ENCODE measurements at places on chromosomes 1 and 21. TPM values are rescaled to one million over a fixed set of nuclear protein-coding genes. Genes with fewer than 3 reads are reported as not detected.
A peak's percentile ranks its signal among the peaks of the same experiment; 100 is the strongest.

GRCh38 chr1:68819190-68819829 lies 322.4 kb upstream of the DEPDC1 start:
- H3K4me3 ChIP-seq: no peak overlapping the region
- H3K36me3 ChIP-seq: no peaks in the 10 kb centered on the region
- peak; percentile 22 for DNase-seq
- H3K27ac ChIP-seq: no peak overlapping the region
- no peaks in the 10 kb centered on the region for H3K4me1 ChIP-seq
- no peaks in the 10 kb centered on the region for H3K27me3 ChIP-seq

- peak; percentile 14 for DNase-seq
- H3K27ac ChIP-seq: peak overlapping the region; percentile 81
- H3K4me3 ChIP-seq: peak overlapping the region; percentile 98
- H3K27me3 ChIP-seq: no peaks in the 10 kb centered on the region
These were observed 831 bp downstream of the TIPRL start for GRCh38 chr1:168179438-168180147.

GRCh38 chr21:19684328-19684727 lies 1280.7 kb upstream of the TMPRSS15 start:
- no peaks in the 10 kb centered on the region for H3K36me3 ChIP-seq
- DNase-seq: no peak
- no peak overlapping the region for H3K4me3 ChIP-seq
- H3K27me3 ChIP-seq: no peaks in the 10 kb centered on the region
- H3K27ac ChIP-seq: no peak overlapping the region

FCRL3 gene
- not detected for total RNA-seq

CLCA1 gene
- total RNA-seq: not detected

DNA sequence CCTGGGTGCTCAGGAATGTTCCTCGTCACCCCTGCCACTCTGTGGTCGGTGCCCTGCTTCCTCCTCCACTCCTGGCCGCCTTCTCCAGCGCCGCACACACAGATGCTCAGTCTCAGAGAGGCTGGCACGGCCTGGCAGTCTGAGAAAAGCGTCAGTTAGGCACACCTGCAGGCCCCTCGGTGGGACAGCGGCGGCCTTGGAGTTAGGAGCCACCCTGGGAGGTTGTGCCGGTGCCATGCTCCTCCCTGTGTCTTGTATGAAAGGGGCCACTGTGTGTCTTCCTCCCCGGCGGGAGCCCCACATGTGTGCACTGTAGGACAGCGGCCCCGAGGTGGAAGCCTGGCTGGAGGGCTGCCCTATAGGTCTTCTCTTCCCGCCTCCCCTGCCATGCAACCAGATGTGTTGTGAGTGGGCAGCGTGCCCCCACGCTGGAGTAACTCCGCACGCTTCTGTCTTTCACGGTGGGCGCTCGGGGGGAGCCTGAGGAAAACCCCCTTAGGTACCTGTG lies 145.2 kb downstream of the PGBD5 start:
- DNase-seq: no peak
- H3K27ac ChIP-seq: no peak overlapping the region
- no peak overlapping the region for H3K4me3 ChIP-seq
- no peaks in the 10 kb centered on the region for H3K27me3 ChIP-seq
- H3K36me3 ChIP-seq: peaks cover 14% of the 10 kb centered on the region
- no peaks in the 10 kb centered on the region for H3K4me1 ChIP-seq

DNA sequence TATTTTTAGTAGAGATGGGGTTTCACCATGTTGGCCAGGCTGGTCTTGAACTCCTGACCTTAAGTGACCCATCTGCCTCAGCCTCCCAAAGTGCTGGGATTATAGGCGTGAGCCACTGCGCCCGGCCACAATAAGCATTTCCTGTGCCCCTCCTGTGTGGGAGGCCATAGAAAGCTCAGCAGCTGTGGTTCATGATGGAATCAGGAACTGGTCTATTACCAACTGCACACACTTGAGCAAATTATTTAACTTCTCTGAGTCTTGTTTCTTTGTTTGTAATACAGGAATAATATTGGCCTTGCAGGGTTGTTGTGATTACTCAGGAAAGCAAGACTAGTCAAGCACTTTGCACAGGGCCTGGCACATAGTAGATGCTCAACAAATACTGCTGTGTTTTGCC lies 15.0 kb downstream of the RHBG start:
- no peak for DNase-seq
- H3K36me3 ChIP-seq: no peaks in the 10 kb centered on the region
- H3K27ac ChIP-seq: no peak overlapping the region
- no peaks in the 10 kb centered on the region for H3K4me1 ChIP-seq

DNA sequence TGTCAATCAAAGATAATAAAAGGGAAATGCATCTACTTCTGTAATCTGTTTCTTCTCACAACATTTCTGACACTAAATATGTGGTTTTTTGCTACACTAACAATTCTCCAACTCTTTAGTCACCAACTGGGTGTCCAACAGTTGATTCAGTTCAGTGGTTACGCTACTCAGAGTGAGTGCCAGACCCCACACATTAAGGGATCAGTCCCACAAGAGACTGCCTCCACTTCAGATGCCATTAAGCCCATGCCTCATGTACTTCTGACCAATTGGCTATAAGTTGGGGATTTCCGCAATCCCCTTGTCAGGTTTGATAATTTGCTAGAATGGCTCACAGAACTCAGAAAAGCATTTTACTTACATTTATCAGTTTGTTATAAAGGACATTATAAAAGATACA lies 28.4 kb downstream of the RNF2 start:
- no peaks in the 10 kb centered on the region for H3K4me1 ChIP-seq
- H3K27me3 ChIP-seq: no peaks in the 10 kb centered on the region
- peak; percentile 78 for DNase-seq
- H3K27ac ChIP-seq: no peak overlapping the region

DNA sequence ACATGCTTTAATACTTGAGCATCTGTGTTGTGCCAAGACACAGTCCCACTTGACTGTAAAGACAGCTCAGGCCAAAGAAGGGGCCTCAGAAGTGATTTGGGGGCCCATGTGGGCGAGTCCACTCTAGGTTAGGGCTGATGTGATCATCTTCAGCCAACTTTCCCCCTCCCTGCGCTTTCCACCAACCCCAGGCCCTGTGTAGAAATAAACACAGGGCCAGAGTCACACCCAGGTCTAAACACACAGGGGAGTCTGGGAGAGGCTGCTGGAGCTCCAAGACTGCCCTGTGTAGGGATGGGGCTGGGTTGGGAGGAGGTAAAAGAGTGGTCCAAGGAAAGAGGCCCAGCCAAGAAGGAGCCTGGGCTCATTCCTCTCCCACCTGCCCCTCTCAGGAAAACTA lies 2.5 kb upstream of the WNT2B start:
- peaks cover 2% of the 10 kb centered on the region for H3K4me1 ChIP-seq
- no peak overlapping the region for H3K27ac ChIP-seq
- no peak overlapping the region for H3K4me3 ChIP-seq
- H3K36me3 ChIP-seq: no peaks in the 10 kb centered on the region
- peaks cover 27% of the 10 kb centered on the region for H3K27me3 ChIP-seq

GRCh38 chr1:205396967-205397616 lies 24.8 kb downstream of the LEMD1 start:
- DNase-seq: peak; percentile 30
- H3K27me3 ChIP-seq: peaks cover 3% of the 10 kb centered on the region
- no peaks in the 10 kb centered on the region for H3K36me3 ChIP-seq
- no peak overlapping the region for H3K4me3 ChIP-seq
- no peak overlapping the region for H3K27ac ChIP-seq

PADI2 gene
- total RNA-seq: not detected

DNA sequence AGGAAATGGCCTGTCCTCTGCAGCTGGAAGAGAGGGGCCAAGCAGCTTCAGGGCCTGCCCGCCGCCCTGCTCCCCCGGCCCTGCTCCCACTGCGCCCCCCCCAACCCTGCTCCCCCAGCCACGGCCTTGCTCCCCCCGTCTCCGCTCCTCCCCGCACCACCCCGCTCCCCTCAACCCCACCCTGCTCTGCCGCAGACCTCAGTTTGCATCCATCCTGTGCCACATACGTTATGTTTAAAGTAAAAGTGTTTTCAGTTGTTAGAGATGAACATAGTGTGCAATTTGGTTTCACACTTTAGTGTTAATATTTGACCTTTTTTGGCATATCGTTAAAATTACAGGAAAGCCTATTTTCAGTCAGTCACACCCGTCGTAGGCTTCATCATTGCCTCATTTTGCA lies 34.1 kb upstream of the DIP2A start:
- no peak overlapping the region for H3K4me3 ChIP-seq
- no peak for DNase-seq
- no peak overlapping the region for H3K27ac ChIP-seq
- no peaks in the 10 kb centered on the region for H3K27me3 ChIP-seq
- peaks cover 13% of the 10 kb centered on the region for H3K36me3 ChIP-seq

LCE3B gene
- not detected for total RNA-seq

DFFA gene
- total RNA-seq: 32.1 TPM

- H3K4me3 ChIP-seq: no peak overlapping the region
- H3K27me3 ChIP-seq: no peaks in the 10 kb centered on the region
- no peaks in the 10 kb centered on the region for H3K4me1 ChIP-seq
- H3K36me3 ChIP-seq: no peaks in the 10 kb centered on the region
- H3K27ac ChIP-seq: no peak overlapping the region
These were observed 10.9 kb downstream of the TCEANC2 start for GRCh38 chr1:54064299-54064698.

DNA sequence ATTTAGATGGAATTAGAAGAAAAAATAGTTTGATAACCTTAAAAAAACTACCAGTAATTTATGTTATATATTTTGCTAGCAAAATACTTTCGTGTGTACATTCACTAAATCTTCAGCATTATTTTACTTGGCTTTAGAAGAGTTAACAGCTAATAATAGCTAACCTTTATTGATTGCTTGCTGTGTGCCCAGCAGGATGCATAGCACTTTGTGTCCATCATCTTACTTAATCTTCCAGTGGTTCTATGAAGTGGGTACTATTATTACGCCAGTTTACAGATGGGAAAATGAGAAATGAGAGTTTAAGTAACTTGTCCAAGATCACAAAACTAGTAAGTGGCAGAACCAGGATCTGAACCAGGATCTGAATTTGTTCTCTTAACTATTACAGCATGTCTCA lies 41.7 kb upstream of the GPR25 start:
- no peak overlapping the region for H3K27ac ChIP-seq
- no peak overlapping the region for H3K4me3 ChIP-seq
- no peak for DNase-seq
- no peaks in the 10 kb centered on the region for H3K27me3 ChIP-seq
- no peaks in the 10 kb centered on the region for H3K36me3 ChIP-seq
- H3K4me1 ChIP-seq: no peaks in the 10 kb centered on the region

DNA sequence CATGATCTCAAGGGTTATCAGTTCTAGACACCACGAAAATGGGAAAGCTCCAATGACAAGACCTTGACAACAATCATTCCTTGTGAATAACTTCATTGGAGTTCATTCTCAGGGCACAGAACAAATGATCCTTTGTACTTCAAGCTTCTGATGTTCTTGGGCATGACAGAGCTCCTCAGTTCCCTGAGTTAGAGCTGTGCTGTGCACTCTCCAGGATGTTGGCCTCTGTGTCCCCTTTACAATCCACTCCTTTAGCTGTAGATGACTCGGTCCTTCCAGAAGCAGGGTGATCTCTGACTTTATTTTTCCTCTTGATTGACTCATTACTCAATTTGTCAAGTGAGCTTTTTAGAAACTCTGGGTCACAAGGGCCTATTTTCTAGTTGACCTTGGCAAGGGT lies 3.9 kb upstream of the FAM78B start:
- no peaks in the 10 kb centered on the region for H3K36me3 ChIP-seq
- no peaks in the 10 kb centered on the region for H3K4me1 ChIP-seq
- no peak overlapping the region for H3K27ac ChIP-seq
- peak; percentile 11 for DNase-seq
- H3K4me3 ChIP-seq: no peak overlapping the region
- peaks cover 4% of the 10 kb centered on the region for H3K27me3 ChIP-seq

CDA gene
- not detected for total RNA-seq

GRCh38 chr21:27250366-27250765 lies 283.5 kb upstream of the ADAMTS5 start:
- H3K27me3 ChIP-seq: no peaks in the 10 kb centered on the region
- no peak overlapping the region for H3K4me3 ChIP-seq
- no peak overlapping the region for H3K27ac ChIP-seq
- H3K36me3 ChIP-seq: no peaks in the 10 kb centered on the region

DNA sequence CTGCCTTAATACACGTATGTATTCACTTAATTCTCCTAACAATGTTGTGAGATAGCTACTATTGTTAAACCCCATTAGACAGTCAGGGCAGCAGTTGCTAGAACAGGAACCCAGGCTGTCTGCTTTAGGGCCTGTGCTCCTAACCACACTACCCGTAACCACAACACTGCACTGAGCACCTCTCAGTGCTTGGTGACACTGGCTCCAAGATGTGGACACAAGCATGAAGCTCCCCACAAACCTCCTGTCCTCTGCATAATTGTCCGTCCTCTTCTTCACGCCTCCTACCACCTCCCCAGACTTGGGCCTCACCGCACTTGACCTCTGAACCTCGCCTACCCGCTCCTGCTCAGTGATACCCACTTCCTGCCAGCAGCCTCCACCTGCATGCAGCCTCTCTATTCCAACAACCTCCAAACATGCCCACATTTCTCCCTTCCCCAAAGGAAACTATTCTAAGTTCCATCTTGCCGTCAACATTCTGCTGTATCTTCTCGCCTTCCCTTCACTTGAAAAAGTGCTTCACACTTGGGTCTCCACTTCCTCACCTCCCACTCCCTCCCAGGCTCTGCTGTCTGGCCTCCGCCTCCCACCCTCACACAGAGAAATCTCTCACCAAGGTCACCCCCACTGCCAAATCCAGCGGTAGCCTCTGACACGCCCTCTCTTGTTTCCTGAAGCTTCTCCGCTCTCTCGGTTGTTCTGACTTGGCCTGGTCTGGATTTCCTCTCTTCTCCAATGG lies 14.6 kb upstream of the AHDC1 start:
- no peaks in the 10 kb centered on the region for H3K36me3 ChIP-seq
- DNase-seq: no peak
- H3K27me3 ChIP-seq: no peaks in the 10 kb centered on the region
- H3K4me1 ChIP-seq: no peaks in the 10 kb centered on the region

- H3K27ac ChIP-seq: no peak overlapping the region
- DNase-seq: no peak
- H3K27me3 ChIP-seq: no peaks in the 10 kb centered on the region
- no peaks in the 10 kb centered on the region for H3K36me3 ChIP-seq
- H3K4me3 ChIP-seq: no peak overlapping the region
These were observed 189.9 kb upstream of the BEND5 start for GRCh38 chr1:48966583-48966982.

DNA sequence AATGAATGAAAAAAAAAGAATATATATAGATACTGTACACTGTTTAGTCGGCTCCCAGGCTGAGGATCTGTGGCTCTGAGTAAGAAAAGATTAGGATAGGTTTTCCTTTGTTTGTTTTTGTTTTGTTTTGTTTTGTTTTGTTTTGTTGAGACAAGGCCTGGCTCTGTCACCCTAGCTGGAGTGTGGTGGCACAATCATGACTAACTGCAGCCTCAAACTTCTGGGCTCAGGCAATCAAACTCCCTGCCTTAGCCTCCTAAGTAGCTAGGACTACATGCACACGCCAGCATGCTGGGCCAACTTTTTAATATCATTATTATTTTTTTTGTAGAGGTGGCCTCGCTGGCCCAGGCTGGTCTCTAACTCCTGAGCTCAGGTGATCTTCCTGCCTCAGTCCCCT lies 87.9 kb upstream of the PTBP2 start:
- H3K27ac ChIP-seq: no peak overlapping the region
- H3K4me1 ChIP-seq: no peaks in the 10 kb centered on the region
- H3K36me3 ChIP-seq: no peaks in the 10 kb centered on the region
- no peak for DNase-seq
- no peak overlapping the region for H3K4me3 ChIP-seq

SLC37A1 gene
- 6.4 TPM for total RNA-seq

Data from fibroblast of lung (primary cell).